ENCODE measurements at places on chromosomes 4 and X.

GRCh38 chrX:30577362-30577991 is at the start of gene TASL:
TASL (minus strand) TSS chrX:30577766; CDS start chrX:30560355, 17,411 bp downstream.
- DNase-seq: peak; percentile 81

DNA sequence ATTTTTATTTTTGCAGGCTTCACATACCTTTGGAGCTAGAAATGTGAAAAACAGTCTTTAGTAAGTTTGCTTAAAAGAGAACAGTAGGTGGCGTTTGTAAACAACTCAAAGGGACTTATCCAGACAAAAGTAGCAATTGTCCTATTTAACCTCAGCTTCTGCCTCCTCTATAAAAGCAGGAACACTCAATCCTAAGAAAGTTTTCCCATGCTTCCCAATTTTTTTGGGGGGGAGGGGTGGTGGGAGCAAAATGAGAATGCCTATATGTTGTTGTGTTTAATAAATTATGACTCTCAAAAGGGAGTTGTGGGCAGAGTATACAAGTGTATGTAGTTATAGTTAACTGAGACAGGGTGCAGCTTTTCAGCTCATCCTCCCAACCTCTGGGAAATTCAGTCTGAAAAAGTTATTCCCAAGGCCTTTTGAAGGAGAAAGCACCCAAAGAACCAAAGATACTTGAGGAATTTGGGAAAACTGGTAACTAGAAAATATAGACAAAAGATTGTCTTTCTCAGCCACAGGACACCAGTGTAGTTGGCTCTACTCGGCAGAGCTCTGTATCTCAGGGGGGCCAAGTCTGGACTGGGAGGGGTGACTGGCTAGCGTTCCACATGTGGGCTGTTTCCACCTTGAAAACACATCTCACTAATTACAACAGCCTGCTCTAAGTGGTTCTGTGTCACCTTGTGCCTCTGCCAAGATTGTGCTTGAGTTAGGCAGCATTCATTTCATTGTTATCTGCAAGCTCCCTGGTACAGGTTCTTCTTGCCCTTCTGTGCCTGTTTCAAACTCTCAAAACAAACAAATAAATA is 2.8 kb downstream of the SFRP2 start:
- DNase-seq: peak; percentile 48

GRCh38 chr4:78565971-78566372 is 14.4 kb downstream of the ANXA3 start:
- DNase-seq: no peak

DNA sequence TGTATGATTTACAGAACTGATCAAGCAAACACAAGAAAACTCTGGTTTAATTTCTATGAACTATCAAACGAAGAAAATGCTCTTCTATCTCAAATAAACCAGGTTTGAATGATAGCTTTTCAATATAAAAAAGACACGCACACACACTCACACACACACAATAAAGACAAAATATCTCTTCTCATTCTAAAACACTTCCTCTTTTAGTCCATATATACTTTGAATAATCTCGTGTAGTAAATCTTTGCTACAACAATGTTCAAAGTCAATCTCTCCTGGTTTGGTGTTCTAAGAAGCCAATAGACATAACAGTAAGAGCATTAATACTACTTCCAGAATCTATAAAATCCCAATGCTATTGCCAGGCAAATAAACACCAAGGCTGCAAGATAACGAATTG is 13.3 kb downstream of the CXCL2 start:
- DNase-seq: no peak
